ENCODE measurements at places on chromosomes 5 and 9. TPM values are rescaled to one million over a fixed set of nuclear protein-coding genes. Genes with fewer than 3 reads are reported as not detected.

Gene MEIKIN
- not detected for total RNA-seq

Gene PHF24
- total RNA-seq: not detected

Gene GRM6
- not detected for total RNA-seq

Gene CATSPER3
- total RNA-seq: 0.11 TPM

Gene CTSL
- total RNA-seq: 455 TPM

Gene FABP6
- not detected for total RNA-seq

Gene CCDC112
- 12.4 TPM for total RNA-seq

DNA sequence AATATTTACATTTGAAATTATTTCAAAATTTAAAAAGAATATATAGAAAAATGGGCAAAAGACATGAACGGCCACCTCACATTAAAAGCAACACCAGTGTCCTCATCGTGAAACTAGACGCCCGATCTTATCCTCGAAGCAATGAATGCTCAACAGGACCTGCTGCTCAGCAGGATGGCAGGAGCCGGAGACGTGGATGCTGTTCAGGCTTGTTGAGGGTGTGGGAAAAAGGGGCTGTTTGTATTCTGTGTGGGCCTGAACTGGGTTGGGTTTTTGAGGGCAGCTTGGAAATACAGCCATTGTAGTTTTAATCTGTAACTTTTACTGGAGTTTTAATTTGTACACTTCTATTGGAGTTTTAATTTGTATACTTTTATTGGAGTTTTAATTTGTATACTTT, 20.3 kb downstream of the EXOC3 start:
- no peak for DNase-seq

- no peak for DNase-seq
Observed at GRCh38 chr5:93587597-93588351, 4.8 kb downstream of the NR2F1 start.

- DNase-seq: no peak
Observed at GRCh38 chr9:109945573-109945972, 165.6 kb downstream of the PALM2AKAP2 start.

DNA sequence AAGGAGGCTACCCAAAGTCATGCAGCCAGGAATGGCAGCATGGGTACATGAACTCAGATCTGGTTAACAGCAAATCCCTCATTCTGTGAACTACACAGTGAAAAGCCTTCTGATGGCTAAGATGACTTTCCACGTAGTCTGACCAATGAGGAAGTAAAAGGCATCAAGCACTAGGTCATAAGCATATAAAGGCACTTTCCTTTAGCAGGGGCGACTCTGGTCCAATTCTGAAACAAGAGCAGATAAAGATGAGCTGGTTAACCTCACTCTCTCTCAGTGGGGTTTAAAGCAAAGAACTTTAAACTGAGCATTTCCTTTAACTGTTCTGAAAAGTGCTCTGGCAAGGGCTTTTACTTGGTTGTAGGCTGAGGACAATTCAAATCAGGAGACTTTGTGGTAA, 21.1 kb downstream of the PSMB7 start:
- no peak for DNase-seq

- peak; percentile 26 for DNase-seq
Observed at GRCh38 chr9:81529556-81530193, 159.7 kb downstream of the TLE1 start.

GRCh38 chr5:95727764-95728191, 3.4 kb upstream of the RHOBTB3 start:
- peak; percentile 71 for DNase-seq

DNA sequence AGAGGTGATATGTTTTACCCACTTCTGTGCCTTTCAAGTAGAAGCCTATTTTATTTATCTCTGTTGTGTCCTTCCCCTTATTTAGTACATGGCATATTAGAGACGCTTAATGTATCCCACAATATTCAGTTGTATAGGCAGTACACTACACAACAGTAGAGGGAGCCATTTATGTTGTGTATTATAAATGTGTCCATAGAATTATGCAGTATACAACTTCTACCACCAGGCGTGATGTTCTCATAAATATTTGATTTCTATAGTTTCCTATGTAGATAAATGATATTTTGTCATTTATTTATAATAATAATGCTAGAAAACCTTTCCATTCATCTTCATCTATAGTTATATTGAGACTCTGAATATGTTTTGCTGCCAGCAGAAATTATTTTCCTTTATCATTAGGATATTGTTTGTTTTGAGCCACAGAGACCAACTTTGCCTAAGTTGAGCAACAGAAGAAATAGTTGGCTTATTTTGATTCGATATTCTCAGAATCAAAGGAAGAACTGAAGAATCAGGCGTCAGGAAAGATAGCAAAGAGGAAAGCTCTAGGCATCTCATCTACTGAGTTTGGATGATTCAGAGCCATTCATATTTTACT, 81.7 kb downstream of the ADAMTS19 start:
- peak; percentile 43 for DNase-seq

- peak; percentile 60 for DNase-seq
Observed at GRCh38 chr9:87342743-87343142, 154.9 kb upstream of the DAPK1 start.

GRCh38 chr9:136761545-136761981, 2.8 kb downstream of the LCN15 start:
- DNase-seq: no peak

GRCh38 chr5:25863811-25864210, 1174.6 kb downstream of the CDH9 start:
- no peak for DNase-seq

DNA sequence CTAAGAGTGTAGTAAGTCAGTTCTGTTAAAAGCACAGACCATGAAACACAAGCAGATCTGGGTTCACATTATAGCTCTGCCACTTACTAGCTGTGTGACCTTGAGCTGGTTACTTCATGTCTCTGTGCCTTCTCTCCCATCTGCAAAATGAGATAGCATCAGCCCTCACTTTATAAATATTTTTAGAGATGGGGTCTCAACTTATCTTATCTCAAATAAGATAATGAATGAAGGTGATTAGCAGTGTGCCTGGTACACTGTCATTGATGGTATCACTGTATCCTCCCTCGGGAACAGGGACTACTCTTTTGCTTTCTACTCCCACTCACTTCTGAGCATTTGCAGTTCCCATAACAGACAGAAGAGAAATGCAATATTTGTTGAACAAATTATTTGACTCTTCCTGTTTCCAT, 52.4 kb downstream of the GALNT10 start:
- DNase-seq: no peak

DNA sequence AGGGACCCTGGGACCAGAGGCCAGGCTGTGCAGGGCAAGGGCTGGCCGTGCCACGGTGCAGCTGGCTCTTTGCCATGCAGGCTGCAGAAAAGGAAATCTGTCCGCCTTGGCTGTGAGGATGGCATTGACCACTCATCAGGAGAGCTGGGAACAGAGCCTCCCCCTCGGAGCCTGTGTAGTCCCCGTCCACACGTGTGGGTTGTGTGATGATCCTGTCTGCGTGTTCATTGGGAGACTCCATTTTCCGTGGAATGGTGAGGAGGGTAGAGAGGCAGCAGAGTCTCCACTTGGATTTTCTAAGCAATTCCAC, 47.7 kb downstream of the EHMT1 start:
- no peak for DNase-seq

GRCh38 chr9:20538956-20539355, 83.3 kb downstream of the MLLT3 start:
- peak; percentile 63 for DNase-seq

All from LHCN-M2 (cell line).